Activated CD4-positive, alpha-beta T cell treated with anti-CD3 and anti-CD28 coated beads, Interleukin-2, amount 50 U/mL, for 4 hours (primary cell): ENCODE measurements at places on chromosomes 3 and 15.

- DNase-seq, result no peak
Observed at GRCh38 chr15:64693134-64693533, 82.3 kb downstream of the RBPMS2 start.

DNA sequence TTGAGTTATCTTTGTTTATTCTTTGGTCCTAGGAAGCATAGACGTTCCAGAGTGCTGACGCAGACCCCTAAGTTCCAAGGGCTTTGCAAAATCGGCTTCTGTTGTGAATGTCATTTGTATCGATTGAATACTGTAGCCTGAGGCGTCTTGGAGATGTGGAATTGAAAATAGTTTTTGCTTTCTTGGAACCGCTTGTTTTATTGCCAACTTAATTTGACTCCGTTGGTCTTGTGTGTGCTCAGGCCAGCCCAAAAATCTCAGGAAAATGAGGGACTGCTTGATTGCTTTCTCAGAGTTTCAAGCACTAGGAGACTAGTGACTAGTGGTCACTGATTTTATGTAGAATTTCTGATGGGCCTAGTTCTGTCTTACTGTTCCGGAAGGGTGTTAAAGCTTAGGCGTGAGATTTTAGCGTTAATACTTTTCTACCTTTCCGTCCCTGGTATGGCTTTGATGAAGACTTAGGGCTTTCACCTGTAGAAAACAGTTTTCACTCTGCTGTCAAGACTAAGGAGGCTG, 263 bp upstream of the UTS2B start:
- no peak for DNase-seq

GRCh38 chr15:79680720-79681119, 216.1 kb downstream of the MTHFS start:
- no peak for DNase-seq

DNA sequence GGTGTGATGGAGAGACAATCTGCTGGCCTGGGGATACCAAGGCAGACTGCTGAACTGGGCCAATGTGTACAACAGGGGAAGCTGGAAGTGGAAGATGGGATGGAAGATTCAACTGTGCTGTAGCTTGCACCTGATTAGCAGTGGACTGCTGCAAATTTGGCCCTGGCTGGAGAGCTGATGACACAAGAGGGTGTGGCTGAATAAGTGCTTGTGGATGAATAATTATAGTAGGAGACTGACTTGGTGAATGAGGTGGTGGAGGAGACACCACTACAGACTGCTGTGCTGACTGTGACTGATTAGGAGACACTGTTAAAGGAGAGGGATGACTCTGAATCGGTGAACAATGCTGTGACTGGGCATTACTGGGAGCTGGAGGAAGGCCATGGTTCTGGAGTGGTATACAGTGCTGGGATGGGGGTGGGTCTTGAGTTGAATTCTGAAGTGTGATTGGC, 52.5 kb downstream of the PHC3 start:
- DNase-seq, result no peak

- DNase-seq, result no peak
Observed at GRCh38 chr3:55330756-55331155, 156.3 kb downstream of the WNT5A start.

- DNase-seq, result no peak
Observed at GRCh38 chr15:72033711-72034110, 84.2 kb downstream of the MYO9A start.

DNA sequence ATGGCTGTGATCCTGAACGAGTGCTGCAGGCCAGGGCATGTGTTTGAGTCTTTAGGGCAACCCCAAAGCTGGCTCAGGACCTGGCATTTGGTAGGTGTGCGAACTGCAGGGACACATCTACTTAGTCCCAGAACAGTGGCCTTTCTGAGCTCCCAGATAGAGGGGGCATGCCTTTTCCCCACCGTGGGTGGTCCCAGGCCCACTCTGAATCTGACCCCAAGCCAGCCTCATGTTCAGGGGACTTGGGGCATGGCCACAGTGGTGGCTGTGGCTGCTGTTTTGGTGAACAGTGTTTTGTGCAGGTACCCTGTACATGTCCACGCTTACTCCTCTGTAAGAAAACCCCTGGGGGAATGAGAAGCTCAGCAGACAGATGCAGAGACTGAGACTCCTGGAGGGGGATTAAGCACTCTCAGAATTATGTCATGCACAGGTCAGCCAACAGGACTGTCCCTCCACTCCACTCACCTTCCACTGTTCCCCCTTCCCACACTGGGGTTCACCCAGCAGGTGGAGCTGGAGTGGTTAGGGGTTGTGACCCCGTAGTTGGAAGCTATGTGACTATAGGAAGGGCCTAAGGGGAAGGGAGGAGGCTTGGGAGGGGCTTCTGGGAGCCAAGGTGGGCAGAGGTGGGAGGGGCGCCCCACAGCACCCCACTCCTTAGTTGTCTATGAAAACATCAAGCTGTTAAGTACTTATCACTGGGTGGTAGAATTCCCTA, 16.4 kb downstream of the ESYT3 start:
- DNase-seq, result no peak

- no peak for DNase-seq
Observed at GRCh38 chr3:127216415-127217261, 23.7 kb downstream of the PRR23E start.

- no peak for DNase-seq
Observed at GRCh38 chr3:144129536-144130214, 158.1 kb downstream of the DIPK2A start.

DNA sequence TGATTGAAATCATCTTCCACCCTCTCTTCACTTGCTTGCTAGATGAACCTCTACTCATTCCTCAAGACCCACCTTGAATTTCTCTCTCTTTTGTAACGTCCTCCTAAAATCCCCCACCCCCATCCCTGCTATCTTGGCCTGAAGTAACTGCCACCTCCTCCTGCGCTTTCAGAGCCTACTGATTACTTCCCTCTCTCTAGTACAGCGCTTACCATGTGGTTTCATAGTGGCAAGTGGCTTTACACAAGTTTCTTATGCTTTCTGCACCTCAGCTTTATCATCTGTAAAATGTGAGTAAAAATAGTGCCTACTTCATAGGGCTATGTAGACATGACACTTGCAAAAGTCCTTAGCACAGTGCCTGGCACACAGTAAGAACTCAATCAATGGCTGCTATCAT, 28.7 kb upstream of the DAZL start:
- DNase-seq, result no peak

DNA sequence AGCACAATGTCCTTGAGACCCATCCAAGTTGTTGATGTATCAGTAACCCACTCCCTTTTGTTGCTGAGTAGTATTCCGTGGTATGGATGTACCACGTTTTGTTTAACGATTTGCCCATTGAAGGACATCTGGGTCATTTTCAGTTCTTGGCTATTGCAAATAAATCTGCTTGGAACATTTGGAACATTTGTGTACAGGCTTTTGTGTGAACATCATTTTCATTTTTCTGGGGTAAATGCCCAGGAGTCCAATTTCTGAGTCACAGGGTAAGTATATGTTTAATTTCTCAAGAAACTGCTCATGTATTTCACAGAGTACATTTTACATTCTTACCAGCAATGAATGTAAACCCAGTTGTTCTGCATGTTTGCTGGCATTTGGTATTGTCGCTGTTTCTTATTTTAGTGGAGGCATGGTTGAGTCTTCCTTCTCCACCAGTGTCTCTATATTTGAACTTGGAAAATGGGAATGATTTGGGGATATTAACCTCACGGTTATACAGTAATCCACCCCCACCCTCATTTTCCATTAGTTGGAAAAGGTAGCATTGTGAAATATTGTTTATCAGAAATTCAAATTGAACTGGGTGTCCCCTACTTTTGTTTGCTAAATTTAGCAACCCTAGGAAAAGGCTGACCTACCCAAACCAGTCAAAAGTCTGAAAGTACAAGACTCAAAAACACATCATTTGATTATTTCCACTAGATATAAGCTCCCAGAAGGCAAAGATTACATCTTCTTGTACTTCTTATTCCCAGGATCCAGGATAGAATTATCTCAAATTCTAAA, 30.8 kb downstream of the POMGNT2 start:
- DNase-seq, result no peak

GRCh38 chr3:127037418-127037841, 54.5 kb downstream of the PLXNA1 start:
- DNase-seq, result no peak

DNA sequence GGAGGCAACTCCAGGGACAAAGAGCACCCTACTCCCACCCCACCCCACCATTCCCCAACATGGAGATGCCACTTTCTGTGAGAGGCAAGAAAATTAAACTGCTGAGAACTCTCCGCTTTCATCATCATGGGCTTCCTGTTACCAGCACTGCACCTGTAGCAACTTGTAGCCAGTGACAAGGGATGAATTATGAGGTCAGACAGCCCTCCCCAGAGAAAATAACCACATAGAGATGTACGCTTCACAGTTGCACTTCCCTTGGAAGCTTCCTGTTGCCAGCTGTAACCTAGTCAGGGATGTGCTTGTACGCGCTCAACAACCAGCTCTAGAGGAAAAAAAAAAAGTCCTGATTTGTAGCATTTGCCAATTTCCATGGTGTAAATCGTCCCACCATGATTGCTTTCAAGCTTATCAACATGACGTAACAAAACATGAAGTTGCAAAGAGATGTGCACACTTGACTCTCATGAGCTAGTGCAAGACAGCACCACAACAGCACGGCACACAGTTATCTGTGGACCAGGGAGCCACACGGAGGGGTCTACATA, 145.4 kb downstream of the RAB11A start:
- no peak for DNase-seq

DNA sequence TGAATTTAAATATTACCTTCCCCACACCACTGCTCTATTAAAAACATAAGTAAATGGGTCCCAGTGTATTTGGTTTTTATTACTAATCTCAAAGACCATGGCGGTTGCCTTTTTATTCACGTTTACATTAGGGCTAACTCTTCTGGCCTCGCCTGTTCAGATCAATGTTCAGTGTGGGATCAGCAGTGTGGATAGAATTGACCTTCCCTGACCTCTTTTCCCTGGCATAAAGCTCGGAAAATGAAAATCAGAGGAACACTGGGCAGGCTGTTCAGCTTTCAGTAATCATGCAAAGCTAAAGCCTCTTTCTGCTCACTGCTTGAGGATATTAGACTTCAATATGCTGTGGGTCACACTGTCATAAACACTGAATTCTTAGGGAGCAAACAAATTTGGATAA, 422.6 kb upstream of the ONECUT1 start:
- no peak for DNase-seq

DNA sequence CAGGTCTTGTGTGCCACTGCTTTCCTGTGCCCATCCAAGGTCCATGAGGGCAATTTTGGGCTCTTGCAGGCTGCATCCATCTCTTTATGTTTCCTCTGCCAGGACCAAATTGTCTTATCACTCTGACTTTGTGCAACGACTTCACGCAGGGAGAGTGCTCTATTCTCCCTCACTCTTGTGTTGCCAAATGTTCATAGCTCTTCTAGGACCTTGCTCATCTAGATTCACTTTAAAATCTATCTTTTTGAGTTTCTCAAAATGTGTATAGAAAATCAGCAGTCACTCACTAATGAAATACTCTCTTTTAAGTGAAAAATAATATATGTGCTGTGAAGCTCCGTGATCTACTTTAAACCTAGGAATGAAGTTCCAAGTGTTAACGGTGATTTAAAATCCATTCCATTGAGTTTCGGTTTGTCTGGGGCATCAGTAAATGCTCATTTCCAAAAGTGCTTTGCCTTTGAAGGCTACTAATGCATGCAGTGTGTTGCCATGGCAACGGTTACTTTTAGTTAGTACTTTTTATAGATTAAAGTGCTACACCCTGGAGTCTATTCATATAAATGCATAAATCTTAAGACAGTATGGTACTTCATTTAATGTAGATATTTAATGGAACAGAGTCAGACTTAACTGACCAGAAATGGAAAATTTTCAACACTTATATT, 46.6 kb upstream of the GOLGA8J start:
- no peak for DNase-seq

- DNase-seq, result no peak
Observed at GRCh38 chr3:83601704-83602103, 1357.1 kb upstream of the CADM2 start.

GRCh38 chr15:40871749-40872617, 2.1 kb downstream of the RHOV start:
- peak; percentile 37 for DNase-seq

GRCh38 chr15:38461066-38461833, 7.3 kb downstream of the FAM98B start:
- DNase-seq, result no peak

DNA sequence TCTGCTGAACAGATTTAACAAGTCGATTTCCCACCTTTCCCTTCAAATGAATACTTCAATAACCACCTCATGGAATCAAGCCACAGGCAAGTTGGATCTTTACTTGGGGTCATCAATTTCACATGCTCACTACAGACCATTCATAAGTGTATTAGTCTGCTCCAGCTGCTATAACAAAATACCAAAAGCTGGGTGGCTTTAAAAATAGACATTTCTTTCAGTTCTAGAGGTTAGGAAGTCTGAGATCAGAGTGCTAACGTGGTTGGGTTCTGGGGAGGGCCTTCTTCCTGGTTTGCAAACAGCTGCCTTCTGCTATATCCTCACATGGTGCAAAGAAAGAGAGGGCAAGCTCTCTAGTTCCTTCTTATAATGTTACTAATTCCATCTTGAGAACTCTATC, 5.1 kb downstream of the GPR176 start:
- no peak for DNase-seq

- DNase-seq, result no peak
Observed at GRCh38 chr3:100720426-100720825, 11.1 kb downstream of the TFG start.

- no peak for DNase-seq
Observed at GRCh38 chr15:89502867-89503595, 6.6 kb upstream of the RHCG start.

- DNase-seq, result no peak
Observed at GRCh38 chr3:68893600-68894239, 38.6 kb downstream of the TAFA4 start.

DNA sequence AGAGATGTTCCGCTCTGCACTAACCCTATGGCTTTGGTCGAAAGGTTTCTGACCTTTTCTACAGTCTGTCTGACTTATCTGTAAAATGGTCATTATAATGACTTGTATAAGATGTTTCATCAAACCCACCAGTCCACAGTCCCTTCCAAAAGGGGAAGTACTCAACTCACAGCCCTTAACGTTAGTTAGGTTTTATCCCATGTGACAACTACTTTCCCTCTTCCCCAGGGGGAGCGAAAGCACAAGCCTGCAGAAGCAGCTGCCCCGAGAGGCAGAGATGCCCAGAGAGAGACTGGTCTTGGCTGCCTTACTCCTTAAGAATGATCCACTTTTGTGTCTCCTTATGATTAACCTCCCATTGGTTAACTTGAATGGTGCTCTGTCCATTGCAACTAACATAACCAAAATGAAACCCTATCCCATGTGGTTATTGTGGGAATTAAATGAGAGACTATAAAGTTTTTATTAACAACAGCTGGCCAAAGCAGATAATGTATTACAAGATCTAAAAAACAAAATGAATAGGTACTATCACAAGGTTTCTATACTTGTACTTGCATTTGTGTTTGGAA, 6.4 kb downstream of the ASTE1 start:
- no peak for DNase-seq

GRCh38 chr15:25903024-25903581, 40.0 kb upstream of the ATP10A start:
- no peak for DNase-seq

GRCh38 chr3:183233966-183234365, 19.1 kb upstream of the B3GNT5 start:
- DNase-seq, result no peak
